ENCODE measurements at places on chromosomes 12 and 14. TPM values are rescaled to one million over a fixed set of nuclear protein-coding genes. Genes with fewer than 3 reads are reported as not detected.

- no peak for DNase-seq
Observed at GRCh38 chr14:72576258-72576657, 317.6 kb downstream of the DPF3 start.

GRCh38 chr12:61011767-61012423 lies 1248.3 kb upstream of the USP15 start:
- no peak for DNase-seq

DNA sequence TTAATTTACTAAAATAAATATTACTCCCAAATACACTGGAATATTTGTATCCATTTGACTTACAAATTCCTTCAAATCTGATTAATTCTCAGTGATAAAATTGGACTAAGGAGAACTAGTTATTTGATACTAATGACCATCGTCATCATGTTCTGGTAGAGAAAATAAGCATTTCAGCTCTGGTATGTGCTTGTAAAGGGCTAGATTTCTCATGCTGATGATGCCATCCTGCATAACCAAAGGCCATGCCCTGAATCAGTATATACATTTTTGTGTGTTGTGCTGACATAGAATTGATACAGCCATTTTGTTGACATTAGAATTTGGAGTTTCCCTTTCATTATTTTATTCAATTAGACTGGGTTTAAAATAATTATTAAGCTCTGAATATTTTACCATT lies 148.9 kb downstream of the PCNX1 start:
- DNase-seq: no peak

The GDF3 gene
- total RNA-seq: 19.3 TPM

DNA sequence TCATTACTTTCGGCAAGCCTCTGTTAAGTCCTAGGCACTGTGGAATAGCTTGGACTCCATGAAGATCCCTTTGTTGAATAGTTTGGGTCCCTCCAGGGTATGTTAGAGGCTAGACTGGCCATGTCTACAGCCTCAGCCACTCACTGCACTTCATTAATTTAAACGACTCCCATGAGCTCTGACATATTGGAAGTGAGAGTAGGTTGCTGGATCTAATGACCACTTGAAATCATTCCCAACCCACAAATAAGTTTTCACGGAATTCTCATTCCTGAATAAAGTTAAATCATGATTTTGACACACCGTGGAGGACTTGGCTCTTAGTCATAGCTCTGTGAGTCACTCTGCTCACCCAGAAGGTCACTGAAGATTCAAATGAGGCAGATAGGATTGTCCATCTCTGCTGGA lies 21.4 kb upstream of the APPL2 start:
- no peak for DNase-seq

- no peak for DNase-seq
Observed at GRCh38 chr14:106507354-106507753, 981.0 kb downstream of the TMEM121 start.

- no peak for DNase-seq
Observed at GRCh38 chr12:132083614-132083940, 60.5 kb downstream of the DDX51 start.

DNA sequence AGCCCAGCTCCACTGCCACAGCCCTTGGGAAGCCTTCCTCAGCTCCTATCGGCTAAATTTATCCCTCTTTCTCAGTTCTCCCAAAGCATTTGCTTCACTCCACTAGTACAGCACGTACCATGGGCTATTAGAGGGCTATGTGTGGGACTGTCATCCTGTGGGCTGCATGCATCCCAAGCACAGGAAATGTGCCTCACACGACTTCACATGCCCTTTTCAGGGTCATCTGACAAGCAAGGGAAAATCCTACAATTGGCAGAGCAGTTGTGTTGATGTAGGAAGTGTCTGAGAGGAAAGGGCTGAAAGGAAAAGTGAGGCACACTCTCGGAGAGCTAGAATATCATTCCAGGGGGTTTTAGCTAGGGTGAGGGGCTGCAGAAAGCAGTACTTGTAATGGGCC lies 47.6 kb downstream of the NINJ2 start:
- no peak for DNase-seq

DNA sequence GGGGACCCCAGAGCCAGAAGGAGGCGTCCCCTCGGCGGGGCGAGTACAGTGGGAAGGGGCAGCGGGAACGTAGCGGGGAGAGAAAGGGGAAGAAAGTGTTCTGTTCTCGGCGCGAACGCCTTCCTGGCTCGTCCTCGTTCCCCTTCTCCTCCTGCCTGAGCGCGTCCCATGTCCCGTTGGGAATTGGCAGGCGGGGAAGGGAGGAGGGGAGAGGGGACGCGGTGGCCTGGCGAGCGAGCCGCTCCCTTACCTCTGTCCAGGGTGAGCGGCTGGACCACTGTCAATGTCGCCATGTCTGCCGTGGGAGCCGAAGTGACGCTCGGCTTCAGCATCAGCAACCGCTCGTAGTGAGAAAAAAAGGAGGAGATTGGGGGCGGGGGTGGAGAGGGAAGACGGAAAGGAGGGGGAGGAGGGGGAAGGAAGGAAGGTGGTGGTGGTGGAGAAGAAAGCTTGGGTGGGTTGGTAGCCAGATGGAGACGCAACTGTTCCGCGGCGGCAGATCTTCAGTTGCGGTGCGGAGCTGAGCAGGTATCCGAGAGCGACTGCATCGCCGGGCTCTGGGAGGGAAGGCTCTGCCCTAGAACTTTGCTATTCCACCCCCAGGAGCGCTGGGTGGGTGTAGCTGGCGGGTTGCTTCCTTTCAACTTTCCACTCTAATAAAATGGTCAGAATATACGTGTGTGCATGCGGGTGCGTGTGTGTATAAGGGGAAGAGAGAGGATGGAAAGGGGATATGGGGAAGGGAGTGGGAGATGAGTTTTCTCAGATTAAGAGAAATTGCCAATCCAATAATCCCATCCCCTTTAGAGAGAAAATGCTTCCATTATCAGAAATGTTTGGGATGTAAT lies at the start of gene LIN7A:
Gene LIN7A, minus strand, starts transcription at position 544 of the 848 bp plus-strand sequence. Its CDS starts 212 bp downstream, at position 332.
- peak; percentile 68 for DNase-seq

DNA sequence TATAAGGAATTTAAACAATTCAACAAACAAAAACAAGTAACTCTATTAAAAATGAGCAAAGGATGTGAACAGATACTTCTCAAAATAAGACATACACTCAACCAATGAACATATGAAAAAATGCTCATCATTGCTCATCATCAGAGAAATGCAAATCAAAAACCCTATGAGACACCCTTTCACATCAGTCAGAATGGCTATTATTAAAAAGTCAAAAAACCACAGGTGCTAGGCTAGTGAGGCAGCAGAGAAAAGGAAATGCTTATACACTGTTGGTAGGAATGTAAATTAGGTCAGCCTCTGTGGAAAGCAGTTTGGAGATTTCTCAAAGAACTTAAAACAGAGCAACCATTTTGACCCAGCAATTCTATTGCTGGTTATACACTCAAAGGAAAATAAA lies 52.0 kb downstream of the NAV3 start:
- no peak for DNase-seq
